ENCODE measurements at places on chromosomes 7 and 10.
A peak's percentile ranks its signal among the peaks of the same experiment; 100 is the strongest.

- no peak for DNase-seq
These were observed 19.4 kb downstream of the JCAD start for GRCh38 chr10:30039988-30040387.

GRCh38 chr10:86642021-86642420 lies 12.3 kb upstream of the OPN4 start:
- no peak for DNase-seq

GRCh38 chr10:21279217-21279575 lies 246.3 kb downstream of the SKIDA1 start:
- no peak for DNase-seq

DNA sequence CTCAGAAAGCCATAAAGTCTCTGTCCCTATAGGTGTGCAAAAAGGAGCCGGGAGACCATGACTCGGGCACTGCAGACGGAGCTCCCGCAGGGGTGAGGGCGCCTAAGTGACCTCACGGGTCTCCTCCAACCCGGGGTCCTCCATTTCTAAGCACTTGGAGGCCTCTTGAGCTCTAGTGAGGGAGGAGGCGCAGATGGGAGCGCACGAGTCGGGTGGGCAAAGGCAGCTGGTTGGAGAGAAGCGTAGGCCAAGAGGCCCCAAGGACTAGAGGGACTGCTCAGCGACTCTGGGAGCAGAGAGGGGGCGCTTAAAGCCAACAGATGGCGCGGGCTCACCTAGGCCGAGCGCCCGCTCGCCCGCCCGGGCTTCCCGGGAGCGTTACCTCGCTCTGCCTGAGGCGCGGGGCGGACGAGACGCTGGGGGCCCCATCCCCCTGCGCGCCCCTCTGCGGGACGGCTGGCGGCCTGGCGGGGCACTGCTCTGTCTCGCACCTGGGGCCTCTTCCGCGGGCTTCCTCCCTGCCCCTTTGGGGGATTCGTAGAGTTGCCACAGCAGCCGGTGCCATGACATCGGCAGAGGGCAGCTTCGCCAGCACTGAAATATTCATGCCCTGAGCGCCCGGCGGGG lies 523 bp upstream of the CDH23 start:
- peak; percentile 78 for DNase-seq

- peak; percentile 93 for DNase-seq
These were observed at the start of gene SMO for GRCh38 chr7:129188372-129188891. TSS of gene SMO (plus strand) at chr7:129188633. CDS start at chr7:129189152, 519 bp downstream.

- DNase-seq = no peak
These were observed 126.1 kb downstream of the PFKFB3 start for GRCh38 chr10:6328699-6329423.

DNA sequence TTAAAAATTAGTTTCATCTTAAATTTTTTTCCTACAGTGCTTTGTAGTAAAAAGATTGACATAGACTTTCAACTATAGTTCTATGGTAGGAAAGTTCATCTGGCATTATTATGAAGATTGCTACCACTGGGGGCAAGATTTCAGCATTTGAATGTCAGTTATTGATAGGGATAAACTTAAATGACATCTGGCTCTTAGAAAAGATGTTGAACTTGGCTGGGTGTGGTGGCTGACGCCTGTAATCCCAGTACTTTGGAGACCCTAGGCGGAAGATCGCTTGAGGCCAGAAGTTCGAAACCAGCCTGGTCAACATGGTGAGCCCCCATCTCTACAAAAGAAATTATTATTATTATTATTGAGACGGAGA lies 1.4 kb upstream of the TRA2A start:
- no peak for DNase-seq

DNA sequence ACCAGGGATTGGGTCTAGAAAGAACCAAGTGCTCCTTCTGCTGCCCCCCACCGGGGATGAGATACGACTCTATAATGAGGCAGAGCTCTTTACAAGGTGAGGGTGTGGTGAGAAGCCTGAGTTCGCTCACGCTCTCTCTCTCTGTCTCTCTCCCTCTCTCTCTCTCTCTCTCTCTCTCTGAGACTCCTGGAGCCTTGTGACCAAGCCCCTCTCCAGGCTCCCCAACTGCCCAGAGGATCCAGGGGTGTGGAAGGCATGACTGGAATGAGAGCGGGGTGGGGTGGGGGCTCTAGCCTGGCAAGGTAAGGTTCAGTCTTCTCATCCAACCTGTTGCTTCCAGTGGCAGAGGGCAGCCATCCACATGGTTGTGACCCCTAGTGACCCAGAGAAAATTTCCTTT lies 3.1 kb upstream of the PTF1A start:
- no peak for DNase-seq

DNA sequence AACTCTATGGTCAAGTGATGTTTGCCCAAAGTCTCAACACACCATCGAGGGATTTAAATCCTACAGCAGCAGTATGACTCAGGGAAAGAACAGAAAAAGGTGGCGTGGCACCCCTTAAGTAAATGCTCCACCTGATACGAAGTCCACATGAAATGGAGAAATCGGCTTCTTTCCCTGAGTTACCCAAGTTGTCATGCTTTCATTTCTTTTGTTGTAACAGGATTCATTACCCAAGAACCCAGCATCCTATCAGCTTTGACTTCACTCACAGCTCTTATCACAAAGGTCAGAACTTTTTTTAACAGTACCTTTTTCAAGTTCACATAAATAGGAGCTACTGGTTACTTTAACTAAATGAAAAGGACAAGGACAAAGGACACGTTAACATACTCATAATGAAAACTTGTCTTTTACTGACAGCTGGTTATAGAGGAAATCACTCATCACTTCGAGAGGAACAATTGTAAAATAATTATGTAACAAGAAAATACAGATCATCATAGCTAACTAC lies 219.8 kb upstream of the FRMD4A start:
- DNase-seq = no peak

Data from neuronal stem cell (in vitro differentiated cells).